ENCODE measurements at places on chromosomes 2 and 18. TPM values are rescaled to one million over a fixed set of nuclear protein-coding genes. Genes with fewer than 3 reads are reported as not detected.

GRCh38 chr2:43605079-43605655 is 9.3 kb upstream of the THADA start:
- DNase-seq, result no peak

GRCh38 chr2:205427112-205427511 is 255.2 kb upstream of the NRP2 start:
- DNase-seq, result no peak

DNA sequence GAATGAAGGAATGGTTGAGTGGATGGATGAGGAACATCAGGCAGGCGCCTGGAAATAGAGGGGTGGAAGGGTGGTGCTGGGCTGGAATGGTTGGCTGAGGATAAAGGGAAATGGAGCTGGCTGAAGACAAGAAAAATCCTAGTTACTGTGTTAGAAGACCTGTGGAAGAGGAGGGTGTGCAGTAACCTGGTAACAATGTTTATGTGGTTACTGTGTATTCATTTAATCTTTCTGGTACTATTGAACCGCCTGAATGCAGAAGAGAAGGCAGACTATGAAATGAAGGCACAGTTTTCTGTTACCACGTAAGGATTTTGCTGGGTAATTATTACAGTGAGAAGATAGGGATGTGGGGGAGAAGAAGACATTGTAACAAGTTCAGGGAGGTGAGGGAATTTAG is 110.3 kb upstream of the MGAT5 start:
- no peak for DNase-seq

DNA sequence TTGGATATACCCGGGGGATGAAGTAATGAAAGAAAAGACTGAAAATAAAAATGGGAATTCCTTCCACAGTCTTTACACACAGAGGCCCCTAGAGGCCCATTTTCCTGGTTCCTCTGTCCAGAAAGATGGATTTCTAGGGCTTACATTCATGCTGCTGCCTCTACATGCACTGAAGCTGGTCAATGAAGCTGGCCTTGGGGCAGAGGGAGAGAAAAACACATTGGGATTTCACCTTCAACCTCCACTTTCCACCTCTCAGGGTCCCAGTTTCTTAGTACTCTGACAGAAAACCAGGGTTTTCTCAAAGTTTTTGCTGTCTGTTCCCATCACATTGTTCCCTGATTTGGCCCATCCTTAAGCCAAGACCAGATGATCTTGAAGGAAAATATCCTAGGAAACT is 154.6 kb upstream of the ZSWIM2 start:
- DNase-seq, result no peak

CCDC178 gene
- not detected for total RNA-seq

DNA sequence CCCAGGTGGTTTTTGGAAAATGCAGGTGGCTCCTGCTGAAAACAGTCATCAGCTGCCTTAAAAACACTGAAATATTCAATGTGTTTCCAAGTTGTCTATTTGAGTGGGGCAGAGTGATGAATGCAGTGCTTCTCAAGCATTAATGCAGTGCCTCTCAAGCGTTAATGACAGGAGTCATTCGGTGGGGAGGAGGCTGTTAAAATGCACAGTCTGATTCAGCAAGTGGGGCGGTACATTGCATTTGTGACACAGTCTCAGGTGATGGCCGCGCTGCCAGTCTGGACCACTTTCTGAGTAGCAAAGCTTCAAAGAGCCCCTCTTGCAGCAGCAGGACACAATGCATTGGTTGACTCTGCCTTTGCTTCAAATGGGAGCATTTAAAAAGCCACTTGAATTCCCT is 231.4 kb upstream of the RGPD4 start:
- DNase-seq, result no peak

- no peak for DNase-seq
Measured at GRCh38 chr2:240620859-240621258, 4.4 kb upstream of the GPR35 start.

DNA sequence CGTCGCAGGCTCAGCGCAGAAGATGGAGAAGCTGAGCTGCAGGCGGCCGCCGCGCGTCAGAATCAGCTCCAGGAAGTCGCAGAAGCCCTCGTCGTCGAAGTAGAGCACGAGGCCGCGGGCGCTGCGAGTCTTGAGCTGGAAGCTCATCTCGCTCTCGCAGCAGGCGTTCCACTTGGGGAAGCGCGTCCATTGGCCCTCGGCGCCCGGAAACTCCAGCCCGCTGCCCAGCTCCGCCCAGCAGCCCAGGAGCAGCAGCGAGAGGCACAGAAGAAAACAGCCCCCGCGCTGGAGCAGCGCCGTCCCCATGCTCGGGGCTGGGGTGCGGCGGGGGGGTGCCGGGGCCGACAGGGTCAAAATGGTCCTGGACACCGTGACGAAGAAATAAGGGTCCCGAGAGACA is 4.0 kb downstream of the NRXN1 start:
- no peak for DNase-seq

- DNase-seq, result no peak
Measured at GRCh38 chr2:20561637-20562454, 89.1 kb downstream of the HS1BP3 start.

GRCh38 chr2:99727199-99727598 is 237.4 kb upstream of the REV1 start:
- DNase-seq, result no peak

DNA sequence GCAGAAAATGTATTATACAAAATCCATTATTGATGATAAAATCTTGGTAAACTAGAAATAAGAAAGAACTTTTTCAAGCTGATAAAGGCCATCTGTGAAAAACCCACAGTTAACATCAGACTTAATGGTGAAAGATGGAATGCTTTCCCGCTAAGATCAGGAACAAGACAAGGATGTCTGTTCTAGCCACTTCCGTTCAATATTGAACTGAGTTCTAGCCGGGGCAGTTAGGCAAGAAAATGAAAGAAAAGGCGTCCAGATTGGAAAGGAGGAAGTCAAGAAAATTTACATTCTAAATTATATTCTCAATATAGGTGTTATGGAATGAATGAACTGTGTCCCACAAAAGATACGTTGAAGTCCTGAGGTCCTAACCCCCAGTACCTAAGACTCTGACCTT is 39.1 kb upstream of the DTNB start:
- no peak for DNase-seq

PLA2R1 gene
- not detected for total RNA-seq

- DNase-seq, result no peak
Measured at GRCh38 chr18:3970929-3971328, 484.2 kb downstream of the DLGAP1 start.

- DNase-seq, result no peak
Measured at GRCh38 chr18:12838178-12838634, 45.8 kb downstream of the PTPN2 start.

GRCh38 chr2:101199251-101199791 is 48.1 kb upstream of the TBC1D8 start:
- DNase-seq, result no peak

- DNase-seq, result no peak
Measured at GRCh38 chr2:196808083-196808665, 981 bp downstream of the C2orf66 start.

DNA sequence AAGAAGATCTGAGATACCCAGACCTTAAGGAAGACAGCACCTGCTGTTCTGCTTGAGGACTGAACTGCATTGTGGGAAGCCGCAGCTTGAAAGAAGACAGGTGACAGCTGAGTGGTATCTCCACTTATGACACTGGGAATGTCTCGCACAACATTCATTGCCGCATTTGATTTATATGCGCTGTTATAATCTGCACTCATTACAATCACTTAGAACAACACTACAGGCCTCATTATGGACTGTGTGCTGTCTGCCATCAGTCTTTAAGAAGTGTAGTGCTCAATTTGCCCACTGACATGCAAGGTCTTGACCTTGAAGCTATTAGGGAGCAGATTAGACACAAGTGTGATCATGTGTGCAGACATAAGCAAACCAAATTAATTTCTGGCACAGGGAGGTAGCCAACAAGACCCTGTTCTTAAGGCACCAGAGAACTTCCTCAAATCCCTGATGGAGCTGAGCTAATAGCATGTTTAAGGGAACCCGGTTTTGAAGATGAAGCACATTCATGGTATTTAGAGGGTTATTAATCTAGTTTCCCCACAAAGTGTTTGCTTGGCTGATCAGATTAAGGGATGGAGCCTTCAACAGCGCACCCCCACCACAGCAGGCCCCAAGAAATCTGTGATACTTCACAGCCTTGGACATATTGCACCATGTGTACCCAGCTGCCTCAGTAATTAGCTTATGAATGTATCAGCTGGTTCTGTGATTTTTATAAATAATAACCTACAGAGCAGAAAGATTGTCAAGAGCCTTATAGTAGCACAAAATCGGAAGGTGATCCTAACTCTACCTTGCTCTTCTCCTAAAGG is 146.8 kb downstream of the SATB2 start:
- DNase-seq, result no peak

- no peak for DNase-seq
Measured at GRCh38 chr2:118641711-118642110, 205.7 kb downstream of the EN1 start.

GRCh38 chr2:98311090-98311489 is 35.2 kb upstream of the CNGA3 start:
- no peak for DNase-seq

AFG3L2 gene
- total RNA-seq, result 75.6 TPM

- no peak for DNase-seq
Measured at GRCh38 chr18:26721854-26722564, 143.5 kb downstream of the AQP4 start.

DNA sequence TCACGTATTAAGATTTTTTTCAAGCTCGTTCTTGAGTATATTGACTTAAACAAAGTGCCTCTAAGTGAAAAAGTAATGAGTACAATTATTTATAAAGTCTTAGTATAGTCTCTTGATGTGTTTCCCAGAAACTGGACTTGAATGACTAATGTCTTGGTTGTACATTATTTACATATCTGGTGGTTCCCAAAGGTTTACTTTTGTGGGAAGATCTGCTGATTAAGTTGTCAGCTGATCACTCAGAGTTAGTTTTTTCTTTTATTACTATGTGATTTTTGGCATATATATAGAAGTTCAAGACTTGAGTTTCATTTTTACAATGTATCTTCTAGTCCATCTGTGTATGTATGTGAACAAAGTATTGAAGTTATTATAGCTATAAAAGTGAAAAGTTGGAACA is 29.5 kb downstream of the RNF144A start:
- no peak for DNase-seq

DNA sequence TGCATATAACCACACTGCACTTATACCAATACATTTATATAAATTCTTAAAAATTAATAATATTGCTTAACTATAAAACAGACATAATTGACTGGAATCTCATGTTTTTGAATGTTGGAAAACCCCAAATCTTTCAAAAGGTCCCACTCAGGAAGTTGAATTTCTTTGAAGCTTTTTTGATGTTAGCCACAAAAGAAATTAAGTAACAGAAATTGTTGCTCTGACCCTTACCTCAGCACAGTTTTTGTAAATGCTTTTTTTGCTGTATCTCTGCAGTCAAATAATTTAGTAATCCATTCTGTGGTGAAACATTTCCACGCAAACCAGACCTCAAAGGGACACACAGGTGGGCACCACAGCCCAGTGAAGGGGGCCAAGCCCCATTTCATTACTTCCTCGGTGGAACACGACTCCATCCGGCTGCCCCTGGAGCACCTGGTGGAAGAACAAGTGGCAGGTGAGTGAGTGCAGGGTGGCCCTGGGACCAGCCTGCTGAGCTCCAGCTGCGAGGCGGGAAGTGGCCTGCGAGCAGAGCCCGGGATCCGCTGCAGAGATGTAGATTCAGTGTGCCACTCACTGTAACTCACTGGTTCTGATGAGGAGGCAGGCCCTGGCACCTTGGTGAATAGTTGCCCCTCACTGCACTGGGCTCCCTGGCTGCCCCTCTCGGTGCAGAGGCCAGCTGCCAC is 8.4 kb downstream of the SCLY start:
- DNase-seq, result no peak

DNA sequence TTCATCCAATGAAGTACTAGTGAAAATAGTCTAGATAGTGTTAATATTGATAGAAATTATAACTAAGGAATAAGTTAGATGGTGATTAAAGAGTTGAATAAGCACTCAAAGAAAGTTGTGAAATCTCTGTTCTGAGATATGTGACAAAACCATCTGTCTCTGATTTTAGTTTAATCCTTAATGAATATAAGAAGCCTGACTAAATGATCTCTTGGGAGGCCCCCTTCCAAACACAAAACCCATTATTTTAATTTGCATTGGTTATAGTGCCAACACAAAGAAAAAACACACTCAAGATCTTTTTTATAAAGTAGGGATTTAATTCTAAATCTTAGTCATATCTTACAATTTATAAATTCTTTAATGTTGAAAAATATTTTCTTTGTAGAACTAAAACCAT is 34.0 kb downstream of the SCN2A start:
- no peak for DNase-seq

DNA sequence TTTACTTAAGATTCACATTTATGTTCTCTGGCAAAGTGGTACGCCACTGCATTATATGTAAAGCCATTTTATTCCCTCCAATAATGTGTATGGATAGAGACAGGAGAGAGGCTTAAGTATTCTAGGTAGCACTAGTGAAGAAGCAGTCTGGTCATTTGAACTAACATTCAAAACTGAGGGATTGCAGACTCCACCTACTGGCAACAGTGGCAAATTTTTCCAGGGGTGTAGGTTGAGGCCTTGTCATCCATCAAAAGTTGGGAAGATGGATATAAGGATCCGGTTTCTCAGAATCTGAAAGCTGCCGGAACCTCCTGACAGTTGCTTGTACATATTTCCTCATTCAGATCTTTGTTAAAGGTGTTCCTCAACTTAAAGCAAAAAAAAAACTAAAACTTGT is 465.5 kb upstream of the FSHR start:
- no peak for DNase-seq

All from CD8-positive, alpha-beta memory T cell (primary cell).